ENCODE measurements at places on chromosomes 4 and X. TPM values are rescaled to one million over a fixed set of nuclear protein-coding genes. Genes with fewer than 3 reads are reported as not detected.

GRCh38 chr4:623914-624566 is 1.3 kb upstream of the PDE6B start:
- no peaks in the 10 kb centered on the region for H3K4me1 ChIP-seq
- no peak overlapping the region for H3K4me3 ChIP-seq
- no peak for DNase-seq
- H3K36me3 ChIP-seq: no peaks in the 10 kb centered on the region
- H3K27ac ChIP-seq: no peak overlapping the region

- no peaks in the 10 kb centered on the region for H3K36me3 ChIP-seq
- H3K4me1 ChIP-seq: no peaks in the 10 kb centered on the region
- H3K27me3 ChIP-seq: peaks cover 4% of the 10 kb centered on the region
- H3K4me3 ChIP-seq: no peak overlapping the region
These were observed 202.9 kb downstream of the TEX13A start for GRCh38 chrX:105017641-105018040.

GRCh38 chrX:19168609-19169008 is 46.3 kb upstream of the ADGRG2 start:
- no peak overlapping the region for H3K27ac ChIP-seq
- H3K36me3 ChIP-seq: no peaks in the 10 kb centered on the region
- peaks cover 8% of the 10 kb centered on the region for H3K27me3 ChIP-seq
- H3K4me1 ChIP-seq: peaks cover 3% of the 10 kb centered on the region
- DNase-seq: no peak

DNA sequence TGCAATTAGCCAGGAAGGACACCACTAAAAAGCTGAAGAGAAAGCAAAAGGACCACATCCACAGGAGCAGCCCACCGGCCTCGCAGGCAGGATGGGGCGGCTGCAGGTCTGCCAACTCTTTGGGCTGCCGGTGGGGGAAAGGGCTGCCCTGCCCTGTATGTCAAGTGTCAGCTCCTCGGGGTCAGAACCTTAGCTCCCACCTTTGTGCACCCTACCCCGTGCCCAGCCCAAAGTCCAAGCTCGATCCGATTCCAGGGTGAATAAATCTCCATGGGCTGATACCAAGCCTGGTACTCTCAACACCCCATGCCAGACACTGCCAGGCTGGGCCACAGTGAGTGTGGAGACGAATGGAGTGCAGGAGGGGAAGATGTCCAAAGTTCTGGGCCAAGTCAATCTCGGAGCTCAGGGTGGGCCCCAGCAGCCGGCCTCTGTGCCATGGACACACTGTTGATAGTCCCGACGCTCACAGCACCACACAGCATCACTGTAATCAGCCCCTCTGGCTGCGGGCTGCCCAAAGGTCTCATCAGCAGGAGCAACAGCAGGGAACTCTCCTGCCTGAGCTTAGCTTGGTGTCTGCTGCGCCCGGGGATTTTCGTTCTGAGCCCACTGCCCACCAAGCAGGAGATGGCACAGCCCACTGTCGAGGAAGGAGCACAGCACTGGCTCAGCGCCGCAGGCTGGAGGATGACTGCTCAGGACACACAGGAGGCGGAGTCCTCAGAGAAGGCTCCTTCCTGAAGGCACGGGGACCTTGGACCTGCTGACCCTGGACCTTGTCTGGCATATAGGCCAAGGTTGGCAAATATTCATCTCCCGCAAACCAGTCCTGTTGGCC is 84.4 kb downstream of the JAKMIP1 start:
- H3K36me3 ChIP-seq: no peaks in the 10 kb centered on the region
- no peak overlapping the region for H3K4me3 ChIP-seq
- peaks cover 3% of the 10 kb centered on the region for H3K4me1 ChIP-seq
- H3K27ac ChIP-seq: no peak overlapping the region

GRCh38 chr4:91488946-91489345 is 814.8 kb upstream of the GRID2 start:
- no peak overlapping the region for H3K4me3 ChIP-seq
- H3K36me3 ChIP-seq: no peaks in the 10 kb centered on the region
- DNase-seq: no peak
- no peaks in the 10 kb centered on the region for H3K4me1 ChIP-seq

DNA sequence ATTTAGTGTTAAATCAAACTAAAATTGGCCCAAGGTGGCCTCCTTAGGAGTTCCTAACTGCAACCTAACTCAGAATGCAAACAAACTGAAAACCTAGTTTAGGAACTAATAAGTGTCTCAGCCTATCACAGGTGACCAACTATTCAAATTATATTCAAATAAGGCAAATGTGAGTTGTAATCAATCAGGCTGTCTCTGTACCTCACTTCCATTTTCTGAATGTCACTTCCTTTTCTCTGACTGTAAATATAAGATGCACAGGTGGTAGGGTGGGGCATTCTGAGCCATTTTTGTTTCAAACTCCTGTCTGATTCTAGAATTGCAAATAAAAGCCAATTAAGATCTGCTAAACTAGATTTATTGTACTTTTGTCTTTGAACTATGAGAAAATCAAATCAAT is 401.5 kb downstream of the PPP3CA start:
- H3K27me3 ChIP-seq: no peaks in the 10 kb centered on the region
- H3K27ac ChIP-seq: no peak overlapping the region
- DNase-seq: no peak
- no peak overlapping the region for H3K4me3 ChIP-seq
- no peaks in the 10 kb centered on the region for H3K4me1 ChIP-seq

DNA sequence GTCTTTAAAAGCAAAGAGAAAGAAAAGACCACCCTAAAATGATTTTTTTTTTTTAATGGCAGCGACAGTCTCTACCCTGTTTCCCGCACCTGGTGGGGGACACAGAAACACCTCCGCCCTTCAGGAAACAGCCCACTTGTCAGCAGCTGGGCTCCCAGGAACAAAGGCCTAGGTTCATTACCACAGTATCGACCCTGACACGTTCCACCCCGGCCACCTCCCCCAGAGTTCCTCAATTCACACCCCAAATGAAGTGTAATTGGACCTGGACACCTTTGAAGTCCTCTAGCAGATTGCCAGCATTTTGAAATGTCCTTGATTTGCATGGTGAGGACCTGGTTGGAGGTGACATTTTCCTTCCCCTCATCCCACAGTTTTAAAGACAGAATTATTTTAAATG is 175.0 kb upstream of the BCOR start:
- peaks cover 4% of the 10 kb centered on the region for H3K4me1 ChIP-seq
- peaks cover 14% of the 10 kb centered on the region for H3K27me3 ChIP-seq
- no peak overlapping the region for H3K4me3 ChIP-seq
- no peaks in the 10 kb centered on the region for H3K36me3 ChIP-seq
- H3K27ac ChIP-seq: no peak overlapping the region

GRCh38 chrX:105634180-105634579 is 188.2 kb upstream of the NRK start:
- H3K4me3 ChIP-seq: no peak overlapping the region
- no peak for DNase-seq
- peaks cover 3% of the 10 kb centered on the region for H3K4me1 ChIP-seq
- no peak overlapping the region for H3K27ac ChIP-seq
- peaks cover 3% of the 10 kb centered on the region for H3K27me3 ChIP-seq

DNA sequence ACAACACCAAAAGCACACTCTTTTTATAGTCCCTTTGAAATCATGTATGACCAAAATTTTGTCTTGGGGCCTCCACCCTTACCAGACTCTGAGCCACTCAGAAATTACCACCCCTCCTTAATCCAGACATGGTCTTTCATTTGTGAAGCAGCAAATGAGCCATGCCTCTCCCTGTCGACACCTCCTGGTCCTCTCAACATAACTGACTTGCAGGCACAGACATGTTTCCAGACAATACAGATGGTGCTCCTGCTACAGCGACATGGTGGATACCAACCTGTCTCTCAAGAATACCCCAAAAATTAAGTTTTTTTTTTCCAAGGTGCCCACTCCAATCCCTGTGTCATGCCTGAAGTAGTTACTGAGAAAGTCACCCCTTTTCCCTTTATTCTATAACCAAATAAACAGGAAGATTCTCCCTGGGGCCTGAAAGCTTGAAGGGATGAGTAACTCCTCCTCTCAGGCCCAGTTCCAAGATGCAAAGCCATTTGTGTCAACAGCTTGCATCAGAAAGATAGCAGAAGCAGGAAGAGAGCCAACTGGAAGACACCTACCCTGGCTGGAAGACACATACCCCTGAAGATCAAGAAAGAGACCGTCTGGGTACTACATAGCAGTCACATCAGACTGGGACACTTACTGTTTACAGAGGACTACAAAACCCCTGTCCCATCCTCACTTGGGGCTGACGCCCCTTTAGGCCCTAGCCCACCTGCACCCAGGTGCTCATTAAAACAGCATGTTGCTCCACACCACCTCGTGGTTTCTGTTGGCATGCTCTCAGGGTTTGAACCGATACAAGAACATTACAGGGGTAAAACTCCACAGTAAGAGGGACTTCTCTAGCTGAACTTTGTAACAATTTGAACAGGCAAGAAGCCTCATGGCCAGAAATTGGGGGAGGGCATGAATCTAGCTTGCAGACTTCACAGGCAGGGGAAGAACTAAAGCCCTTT is 5.5 kb upstream of the UGT2B17 start:
- no peak overlapping the region for H3K27ac ChIP-seq
- H3K4me1 ChIP-seq: no peaks in the 10 kb centered on the region
- no peak overlapping the region for H3K4me3 ChIP-seq
- H3K36me3 ChIP-seq: no peaks in the 10 kb centered on the region
- H3K27me3 ChIP-seq: no peaks in the 10 kb centered on the region

- H3K36me3 ChIP-seq: no peaks in the 10 kb centered on the region
- no peaks in the 10 kb centered on the region for H3K27me3 ChIP-seq
- H3K4me3 ChIP-seq: no peak overlapping the region
- H3K4me1 ChIP-seq: no peaks in the 10 kb centered on the region
- no peak overlapping the region for H3K27ac ChIP-seq
These were observed 24.2 kb downstream of the SLC25A5 start for GRCh38 chrX:119492463-119492862.

DNA sequence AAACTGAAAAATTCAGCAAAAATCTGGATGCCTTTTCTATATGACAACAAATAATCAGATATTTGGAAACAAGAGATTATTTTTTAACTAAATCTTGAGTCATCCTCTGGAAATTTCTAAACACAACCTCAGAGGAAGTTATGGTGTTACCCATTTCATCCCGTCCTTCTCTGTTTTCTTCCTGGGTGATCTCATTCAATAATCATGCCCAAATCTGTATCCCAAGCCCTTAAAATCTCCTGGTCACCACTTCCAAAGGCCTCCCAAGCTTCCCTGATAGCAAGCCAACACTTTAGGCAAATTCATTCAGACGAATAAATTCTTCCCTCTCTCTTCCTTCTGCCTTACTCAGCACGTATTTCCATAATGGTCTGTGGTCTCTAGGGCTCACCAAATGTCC is 9.7 kb upstream of the SORCS2 start:
- DNase-seq: no peak
- no peak overlapping the region for H3K4me3 ChIP-seq
- no peaks in the 10 kb centered on the region for H3K36me3 ChIP-seq
- no peak overlapping the region for H3K27ac ChIP-seq
- H3K27me3 ChIP-seq: peaks cover 1% of the 10 kb centered on the region

GRCh38 chr4:150033901-150034300 is 44.3 kb upstream of the DCLK2 start:
- H3K4me3 ChIP-seq: no peak overlapping the region
- H3K36me3 ChIP-seq: no peaks in the 10 kb centered on the region
- no peak overlapping the region for H3K27ac ChIP-seq
- no peaks in the 10 kb centered on the region for H3K27me3 ChIP-seq

GRCh38 chr4:74123065-74123728 is 24.2 kb upstream of the CXCL2 start:
- H3K4me3 ChIP-seq: no peak overlapping the region
- H3K4me1 ChIP-seq: no peaks in the 10 kb centered on the region

- H3K36me3 ChIP-seq: no peaks in the 10 kb centered on the region
- DNase-seq: no peak
- no peak overlapping the region for H3K4me3 ChIP-seq
- H3K27ac ChIP-seq: no peak overlapping the region
- H3K4me1 ChIP-seq: no peaks in the 10 kb centered on the region
These were observed 38.6 kb downstream of the MFAP3L start for GRCh38 chr4:169987327-169988228.

DNA sequence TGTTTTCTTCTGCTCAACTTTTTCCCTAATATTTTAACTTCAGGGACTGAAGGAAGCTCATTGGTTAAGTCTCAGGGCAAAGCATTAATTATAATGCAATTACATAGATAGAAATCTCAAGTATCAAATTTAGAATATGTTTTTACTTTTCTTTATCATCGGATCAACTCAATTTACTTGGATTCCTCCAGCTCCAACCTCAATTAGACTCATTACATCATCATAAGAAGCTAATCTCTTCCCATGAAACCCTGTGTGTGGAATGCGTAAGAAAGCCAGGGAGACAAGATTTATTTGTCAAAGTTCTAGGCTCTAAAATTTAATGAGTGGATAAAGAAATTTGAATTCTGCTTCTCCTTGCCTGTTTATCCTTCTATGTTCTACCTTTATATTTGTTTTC is 918.4 kb downstream of the ADGRL3 start:
- no peak overlapping the region for H3K27ac ChIP-seq
- H3K4me3 ChIP-seq: no peak overlapping the region
- H3K36me3 ChIP-seq: no peaks in the 10 kb centered on the region
- H3K4me1 ChIP-seq: no peaks in the 10 kb centered on the region
- DNase-seq: no peak
- H3K27me3 ChIP-seq: no peaks in the 10 kb centered on the region

- peaks cover 7% of the 10 kb centered on the region for H3K4me1 ChIP-seq
- peak overlapping the region; percentile 64 for H3K27ac ChIP-seq
- H3K27me3 ChIP-seq: peaks cover 3% of the 10 kb centered on the region
These were observed 36.9 kb downstream of the SORBS2 start for GRCh38 chr4:185774845-185775680.

DNA sequence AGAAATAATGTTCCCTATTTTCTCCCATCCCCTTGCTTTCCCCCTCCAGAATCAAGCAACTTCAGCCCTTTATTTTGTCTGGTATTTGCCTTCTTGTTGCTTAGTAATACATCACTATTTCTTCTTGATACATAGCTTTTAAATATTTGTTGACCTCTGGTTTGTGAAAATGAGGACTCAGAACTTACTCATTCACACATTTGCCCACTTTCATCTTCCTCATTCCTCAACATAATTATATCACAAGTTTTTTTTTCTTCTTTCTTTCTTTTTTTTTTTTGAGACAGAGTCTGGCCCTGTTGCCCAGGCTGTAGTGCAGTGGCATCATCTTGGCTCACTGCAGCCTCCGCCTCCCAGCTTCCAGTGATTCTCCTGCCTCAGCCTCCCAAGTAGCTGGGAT is 28.9 kb upstream of the NDUFC1 start:
- no peak for DNase-seq
- no peaks in the 10 kb centered on the region for H3K4me1 ChIP-seq
- no peak overlapping the region for H3K4me3 ChIP-seq
- H3K27ac ChIP-seq: no peak overlapping the region

- no peak overlapping the region for H3K27ac ChIP-seq
- H3K27me3 ChIP-seq: peaks cover 2% of the 10 kb centered on the region
- no peaks in the 10 kb centered on the region for H3K36me3 ChIP-seq
- DNase-seq: no peak
- H3K4me1 ChIP-seq: no peaks in the 10 kb centered on the region
- no peak overlapping the region for H3K4me3 ChIP-seq
These were observed 152.2 kb downstream of the ASMT start for GRCh38 chrX:1767026-1767425.

EREG gene
- 0.08 TPM for polyA plus RNA-seq

ATOH1 gene
- not detected for polyA plus RNA-seq

TMPRSS11F gene
- polyA plus RNA-seq: 0.31 TPM

USP51 gene
- 3.5 TPM for polyA plus RNA-seq

HMX1 gene
- 0.11 TPM for polyA plus RNA-seq

TCEAL6 gene
- polyA plus RNA-seq: 0.14 TPM

CSAG1 gene
- not detected for polyA plus RNA-seq

FAM149A gene
- 7.5 TPM for polyA plus RNA-seq
